Germinal center (tissue), 1 donor: ENCODE measurements at places on chromosomes 13 and 19.

DNA sequence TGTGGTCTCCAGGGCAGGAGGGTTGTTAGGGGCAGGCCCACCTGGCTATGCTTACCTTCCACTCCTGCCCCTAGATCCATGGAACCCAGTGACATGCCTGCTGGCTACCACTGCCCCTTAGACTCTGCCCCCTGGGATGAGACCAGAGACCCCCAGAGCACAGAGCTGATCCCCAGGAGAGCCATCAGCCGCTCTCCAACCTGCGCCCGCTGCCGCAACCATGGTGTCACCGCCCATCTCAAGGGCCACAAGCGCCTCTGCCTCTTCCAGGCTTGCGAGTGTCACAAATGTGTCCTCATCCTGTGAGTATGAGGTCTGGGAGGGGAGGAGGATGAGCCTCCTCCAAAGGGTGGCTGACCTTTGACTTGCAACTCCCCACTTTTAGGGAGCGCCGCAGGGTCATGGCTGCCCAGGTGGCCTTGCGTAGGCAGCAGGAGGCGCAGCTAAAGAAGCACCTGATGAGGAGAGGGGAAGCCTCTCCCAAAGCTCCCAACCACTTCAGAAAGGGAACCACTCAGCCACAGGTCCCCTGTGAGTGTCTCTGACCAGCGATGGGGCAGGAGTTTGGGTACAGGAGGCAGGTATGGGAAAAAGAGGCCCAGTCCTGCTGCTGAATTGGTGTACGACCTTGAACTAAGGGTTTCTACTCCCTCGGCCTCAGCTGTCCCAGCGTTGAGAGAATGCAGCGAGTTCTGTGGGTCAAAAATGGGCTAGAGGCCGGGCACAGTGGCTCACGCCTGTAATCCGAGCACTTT is 2.7 kb downstream of the DMRTC2 start:
- DNase-seq: no peak

DNA sequence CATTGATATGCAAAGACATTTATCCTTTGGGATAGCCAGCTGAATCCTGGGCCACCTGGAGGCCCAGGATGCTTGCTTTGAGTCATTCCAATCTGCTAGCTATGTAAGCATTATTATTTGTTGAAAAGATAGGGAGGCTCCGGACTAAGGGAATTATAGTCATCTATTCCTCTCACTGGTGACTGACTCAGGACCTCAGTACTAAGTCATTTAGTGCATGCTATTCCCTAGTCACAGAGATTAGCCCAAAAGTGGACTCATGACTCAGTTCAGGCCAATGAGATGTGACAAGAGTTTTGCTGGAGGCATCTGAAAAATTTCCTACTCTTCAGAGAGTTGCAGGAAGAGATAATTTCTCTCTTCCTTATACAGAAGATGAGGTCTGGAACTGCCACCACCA is 67.9 kb upstream of the ITM2B start:
- no peak for DNase-seq

- no peak for DNase-seq
Measured at GRCh38 chr19:47514151-47514868, 553 bp downstream of the NAPA start.

DNA sequence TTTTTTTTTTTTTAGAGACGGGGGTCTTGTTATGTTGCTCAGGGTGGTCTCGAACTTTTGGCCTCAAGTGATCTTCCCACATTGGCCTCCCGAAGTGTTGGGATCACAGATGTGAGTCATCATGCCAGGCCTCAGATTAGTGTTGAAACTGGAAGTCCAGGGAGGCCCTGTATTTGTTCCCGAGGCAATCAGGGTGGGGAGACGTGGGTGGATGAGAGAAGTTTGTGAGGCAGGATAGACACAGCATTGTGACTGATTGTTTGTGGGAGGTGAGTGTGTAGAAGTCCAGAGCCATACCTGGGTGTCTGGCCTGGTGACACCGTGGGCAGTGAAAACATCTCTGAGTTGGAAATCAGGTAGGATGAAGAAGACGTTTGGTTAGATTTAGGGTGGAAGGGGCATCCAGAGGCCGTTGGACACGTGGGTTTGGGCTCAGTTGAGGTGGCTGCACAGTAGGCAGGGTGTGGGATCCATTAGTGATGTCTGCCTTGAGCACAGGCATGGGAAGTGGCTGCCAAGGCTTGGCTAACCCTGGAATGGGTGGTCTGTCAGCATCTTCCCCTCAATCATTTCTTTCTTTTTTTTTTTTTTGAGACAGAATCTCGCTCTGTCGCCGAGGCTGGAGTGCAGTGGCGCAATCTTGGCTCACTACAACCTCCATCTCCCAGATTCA is 12.4 kb downstream of the RTN2 start:
- no peak for DNase-seq

- no peak for DNase-seq
Measured at GRCh38 chr13:75236774-75237173, 245.2 kb downstream of the TBC1D4 start.

DNA sequence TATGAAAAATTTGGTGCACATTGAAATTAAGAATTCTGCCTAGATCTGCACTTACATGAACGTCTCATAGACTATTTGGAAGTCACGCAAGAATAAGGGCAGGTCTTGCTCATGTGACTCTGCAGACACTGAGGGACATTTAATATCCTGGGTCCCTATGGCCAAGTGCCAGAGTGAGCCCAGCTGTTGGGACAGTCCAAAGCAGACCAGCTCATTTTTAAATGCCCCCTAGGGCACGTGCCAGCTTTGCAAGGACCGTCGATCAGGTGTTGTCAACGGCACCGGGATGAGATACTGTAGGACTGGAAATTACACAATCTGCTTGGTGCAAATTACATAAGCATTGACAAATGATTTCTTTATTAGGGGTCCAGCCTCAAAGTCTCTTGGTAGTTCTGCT is 293.6 kb downstream of the TEX29 start:
- no peak for DNase-seq

DNA sequence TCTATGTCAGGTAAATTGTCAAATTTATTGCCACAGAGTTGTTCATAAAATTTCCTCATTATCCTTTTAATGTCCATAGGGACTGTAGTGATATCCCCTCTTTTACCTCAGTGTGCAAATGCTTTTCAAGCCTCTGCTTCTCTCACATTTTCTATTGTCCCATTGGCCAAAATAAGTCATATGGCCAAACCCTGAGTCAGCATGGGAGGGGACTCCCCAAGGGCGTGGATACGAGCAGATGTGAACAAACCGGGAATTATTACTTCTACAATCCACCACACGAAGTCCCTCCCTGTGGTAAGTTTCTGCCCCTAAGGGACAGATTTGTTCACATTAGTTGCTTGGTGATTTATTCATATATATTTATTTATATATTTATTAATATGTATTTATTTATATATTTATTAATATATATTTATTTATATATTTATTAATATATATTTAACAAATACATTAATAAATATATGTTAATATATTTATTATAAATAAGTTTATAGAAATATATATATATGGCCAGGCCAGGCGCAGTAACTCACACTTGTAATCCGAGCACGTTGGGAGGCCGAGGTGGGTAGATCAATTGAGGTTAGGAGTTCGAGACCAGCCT is 20.1 kb upstream of the CAMSAP3 start:
- no peak for DNase-seq

GRCh38 chr13:31851216-31851615 is 111.9 kb downstream of the RXFP2 start:
- DNase-seq: no peak

- DNase-seq: no peak
Measured at GRCh38 chr13:59745392-59745788, 418.3 kb downstream of the DIAPH3 start.

DNA sequence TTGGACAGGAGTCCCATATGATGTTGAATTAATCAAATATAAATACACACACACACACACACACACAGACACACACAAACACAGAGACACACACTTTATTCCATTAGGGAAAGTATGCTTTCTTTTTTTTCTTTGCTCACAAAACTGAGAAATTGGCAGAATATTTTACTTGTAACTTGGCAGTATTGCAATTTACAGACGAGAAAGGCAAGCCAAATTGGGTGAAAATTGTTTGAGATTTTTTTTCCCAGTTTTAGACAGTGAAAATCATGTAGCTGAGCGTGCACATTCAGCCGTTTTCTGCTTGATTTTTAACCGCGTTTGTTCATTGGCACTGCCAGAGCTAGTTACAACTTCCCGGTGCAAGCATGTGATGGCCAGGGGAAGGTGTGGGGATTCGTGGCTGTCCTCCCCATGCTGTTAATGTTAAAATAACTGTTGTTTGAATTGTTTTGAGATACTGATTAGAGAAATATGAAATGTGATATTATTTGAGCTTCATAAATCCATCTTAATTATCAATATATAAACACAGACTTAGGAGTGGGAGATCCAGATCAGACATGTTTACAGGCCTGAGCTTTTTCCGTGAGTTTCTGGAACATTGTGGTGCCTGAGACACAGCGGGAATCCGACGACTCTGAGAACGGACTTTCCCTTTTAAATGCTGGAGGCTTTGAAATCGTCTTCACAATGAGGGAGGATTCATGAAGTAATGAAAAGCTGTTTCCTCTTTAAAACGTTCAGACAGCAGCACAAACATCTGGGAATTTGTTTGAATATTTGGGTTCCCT is 125.5 kb downstream of the KCNRG start:
- no peak for DNase-seq

- DNase-seq: no peak
Measured at GRCh38 chr13:28492569-28493367, 2.2 kb downstream of the FLT1 start.

- DNase-seq: no peak
Measured at GRCh38 chr19:9308091-9308770, 1.4 kb downstream of the ZNF699 start.

DNA sequence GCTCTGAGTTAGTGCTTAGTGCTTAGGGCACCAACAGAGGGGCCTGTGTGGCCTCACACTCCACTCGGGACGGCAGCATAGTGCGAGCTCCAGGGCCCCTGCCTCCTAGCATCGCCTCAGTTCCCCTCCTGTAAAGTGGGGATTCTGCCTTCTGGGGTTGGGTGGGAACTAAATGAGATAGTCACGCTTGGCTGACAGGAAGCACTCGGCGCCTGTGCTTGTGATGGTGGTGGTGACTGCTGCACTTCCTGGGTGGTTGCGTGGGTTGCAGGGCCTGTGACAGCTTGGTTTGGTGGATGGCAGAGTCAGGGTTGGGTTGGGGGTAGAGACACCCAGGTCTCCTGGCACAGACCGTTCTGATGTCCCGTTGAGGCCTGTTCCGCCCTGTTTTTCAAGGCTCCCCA is 7.7 kb downstream of the PLEKHF1 start:
- peak; percentile 72 for DNase-seq

DNA sequence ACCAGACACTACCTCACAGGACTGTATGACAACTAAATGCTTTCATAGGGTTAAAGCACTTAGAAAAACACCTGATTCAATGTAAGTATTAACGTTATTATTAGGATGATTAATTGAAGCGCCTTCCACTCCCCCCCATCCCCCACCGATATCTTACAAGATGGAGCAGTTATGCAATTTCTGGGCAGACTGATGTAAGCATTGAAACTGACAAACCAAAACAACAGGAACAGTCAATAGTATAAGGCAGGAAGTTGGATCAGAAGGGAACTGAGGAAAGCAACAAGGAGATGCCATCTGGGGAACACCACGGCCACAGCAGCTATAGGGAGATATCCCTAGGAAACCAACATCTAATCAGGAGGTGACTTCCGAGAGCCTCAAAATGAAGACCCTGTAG is 3.8 kb downstream of the LCP1 start:
- no peak for DNase-seq

- no peak for DNase-seq
Measured at GRCh38 chr13:50017819-50018218, 2.6 kb downstream of the KCNRG start.

- DNase-seq: no peak
Measured at GRCh38 chr13:109123971-109124370, 494.6 kb downstream of the MYO16 start.
